ENCODE measurements at places on chromosomes 3 and 15. TPM values are rescaled to one million over a fixed set of nuclear protein-coding genes. Genes with fewer than 3 reads are reported as not detected.

Gene CKMT1A
- 2.7 TPM for total RNA-seq

Gene ZCWPW2
- not detected for total RNA-seq

Gene AADACL2
- not detected for total RNA-seq

Gene TMEM266
- total RNA-seq, result not detected

Gene IL16
- total RNA-seq, result 0.18 TPM

Gene CLDN16
- total RNA-seq, result not detected

Gene TRMT10C
- total RNA-seq, result 41.7 TPM

Gene SCN5A
- 0.63 TPM for total RNA-seq

Gene FBXO40
- total RNA-seq, result not detected

Gene ZBED2
- 0.13 TPM for total RNA-seq

Gene IL17RB
- total RNA-seq, result 0.92 TPM

Gene KLHL6
- total RNA-seq, result not detected
